ENCODE measurements at places on chromosomes 3 and 15.

DNA sequence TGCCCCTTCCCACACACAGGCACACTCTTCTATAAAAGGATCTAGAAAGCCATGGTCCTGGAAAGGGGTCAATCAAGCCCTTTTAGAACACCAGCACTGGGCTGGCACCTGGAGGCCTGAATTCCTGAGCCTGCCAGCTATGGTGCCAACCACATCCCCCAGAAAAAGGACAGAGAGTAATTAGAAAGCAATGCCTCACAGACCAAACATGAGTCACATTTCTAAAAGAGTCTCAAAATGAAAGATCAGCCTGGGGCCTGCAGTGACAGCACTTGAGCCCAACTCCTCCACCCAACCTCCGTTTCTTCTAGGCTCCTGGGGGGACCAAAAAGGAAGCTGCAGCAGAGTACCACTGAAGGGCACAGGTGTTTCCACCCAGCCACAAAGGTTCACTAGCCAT is 14.1 kb downstream of the MYLK start:
- DNase-seq = peak; percentile 10

DNA sequence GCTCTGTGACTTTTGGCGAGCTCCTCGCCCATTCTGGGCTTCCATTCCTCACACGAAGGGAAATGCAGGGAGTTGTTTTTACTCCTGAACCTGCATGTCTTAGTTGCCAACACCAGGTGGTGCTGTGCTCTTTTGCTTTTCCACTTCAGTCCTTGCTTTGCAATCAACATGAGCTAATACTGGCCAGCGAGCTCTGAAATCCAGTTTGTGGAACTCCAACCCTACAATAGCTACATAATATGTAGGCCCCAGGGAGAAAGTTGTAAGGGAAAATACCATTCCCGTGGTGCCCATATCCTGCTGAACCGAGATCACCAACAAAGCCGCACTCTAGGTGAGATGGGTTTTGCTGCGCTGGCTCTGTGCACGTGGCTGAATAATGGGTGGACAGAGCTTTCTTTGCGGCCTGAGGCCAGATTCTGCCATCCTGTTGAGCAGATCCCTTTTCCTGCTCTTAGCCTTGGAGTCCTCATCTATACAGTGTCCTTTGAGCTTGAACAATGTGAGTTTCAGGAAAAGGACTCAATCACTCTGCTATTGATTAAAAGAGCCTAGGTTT is 25.0 kb downstream of the LSM3 start:
- peak; percentile 82 for DNase-seq

DNA sequence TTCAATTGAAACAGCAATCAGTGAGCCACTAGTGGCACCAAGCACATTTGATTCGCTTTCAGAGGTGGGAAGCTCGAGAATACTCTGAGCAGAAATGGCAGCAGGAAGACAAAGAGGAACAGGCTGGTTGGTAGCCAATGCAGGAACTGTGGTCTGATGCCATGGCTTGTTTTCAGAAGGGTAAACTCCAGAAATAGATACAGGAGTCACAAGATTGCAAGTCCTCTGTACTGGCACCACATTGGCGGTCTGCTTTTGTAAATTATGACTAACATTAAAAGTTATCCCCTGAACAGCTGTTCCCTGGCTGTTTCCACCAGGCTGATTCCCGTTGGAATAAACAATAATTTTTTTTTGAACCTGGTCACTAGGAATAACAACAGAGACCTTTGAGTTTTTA is 35.5 kb downstream of the USF3 start:
- peak; percentile 5 for DNase-seq

GRCh38 chr3:73107215-73107614 is 45.8 kb downstream of the EBLN2 start:
- DNase-seq = no peak

GRCh38 chr15:77040673-77041072 is 30.2 kb downstream of the TSPAN3 start:
- DNase-seq = no peak
